GM12878 (cell line): ENCODE measurements at places on chromosomes 2 and 18.

- DNase-seq = no peak
Observed at GRCh38 chr2:224775647-224776046, 59.5 kb upstream of the CCDC195 start.

GRCh38 chr2:100560216-100560830 lies 2.5 kb upstream of the PDCL3 start:
- no peak for DNase-seq

- DNase-seq = no peak
Observed at GRCh38 chr2:31992025-31992579, 18.7 kb downstream of the MEMO1 start.

- DNase-seq = no peak
Observed at GRCh38 chr2:8223695-8224346, 458.0 kb upstream of the ID2 start.

DNA sequence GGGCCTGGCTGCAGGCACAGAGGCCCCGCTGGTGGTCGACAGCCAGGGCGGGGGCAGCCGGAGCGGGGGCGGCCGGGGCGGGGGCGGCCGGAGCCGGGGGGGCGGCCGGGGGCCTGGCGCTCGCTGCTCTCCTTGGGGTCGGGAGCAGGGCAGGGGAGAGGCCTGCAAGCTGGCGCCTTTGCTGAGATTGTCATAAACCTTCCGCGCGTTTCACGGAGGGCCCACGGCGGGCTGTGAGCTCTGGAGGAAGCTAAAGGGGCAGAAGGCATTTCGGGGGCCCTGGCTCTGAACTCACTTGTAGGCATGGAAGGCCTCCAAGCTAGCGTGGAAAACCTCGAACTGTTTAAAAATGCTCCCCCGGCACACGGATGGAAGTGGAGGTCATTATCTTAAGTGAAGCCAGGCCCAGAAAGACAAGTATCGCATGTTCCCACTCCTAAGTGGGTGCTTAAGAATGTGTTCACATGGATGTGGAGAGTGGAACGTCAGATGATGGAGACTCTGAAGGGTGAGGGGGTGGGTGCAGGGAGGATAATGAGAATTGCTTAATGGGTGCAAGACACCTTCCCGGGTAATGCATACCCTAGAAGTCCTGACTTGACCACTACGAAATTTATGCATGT lies 629 bp downstream of the PRELID3A start:
- no peak for DNase-seq
